ENCODE measurements at places on chromosomes 16 and 17.

DNA sequence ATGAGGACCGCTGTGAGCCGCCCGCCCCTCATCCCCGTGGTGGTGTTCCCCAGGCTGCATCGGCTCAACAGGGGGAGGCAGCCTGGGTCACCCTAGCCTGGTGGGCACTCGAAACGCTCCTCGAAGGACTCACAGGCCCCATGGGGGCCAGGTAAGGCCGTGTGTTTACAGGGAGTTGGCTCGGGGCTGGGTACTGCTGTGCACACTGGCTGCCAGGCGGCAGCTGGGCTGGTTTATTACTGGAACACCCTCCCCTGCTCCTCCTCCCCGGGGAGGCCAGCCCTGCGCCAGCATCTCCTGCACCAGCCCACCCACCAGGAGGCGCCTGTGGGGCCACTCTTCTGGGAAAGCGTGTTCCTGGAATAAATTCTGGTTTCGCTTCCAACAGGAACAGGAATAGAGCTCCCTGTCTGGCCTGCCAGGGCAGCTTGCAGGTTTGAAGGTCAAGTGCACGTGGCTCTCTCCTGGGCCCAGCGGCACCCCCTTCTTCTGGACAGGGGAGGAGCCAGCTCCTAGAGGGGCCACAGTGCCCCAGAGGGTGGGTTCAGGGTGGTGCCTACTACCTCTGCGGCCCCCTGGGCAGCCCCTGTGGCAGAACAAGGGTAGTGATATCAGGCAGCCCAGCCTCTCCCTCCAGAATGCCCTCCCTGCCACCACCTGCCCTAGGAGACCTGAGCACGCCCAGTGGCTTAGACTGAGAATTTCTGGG is 11.3 kb downstream of the MCRIP1 start:
- peak; percentile 48 for DNase-seq

GRCh38 chr17:75514919-75515495 is 330 bp downstream of the CASKIN2 start:
- DNase-seq = no peak

- DNase-seq = no peak
Measured at GRCh38 chr17:72945473-72945872, 147.0 kb downstream of the SLC39A11 start.

DNA sequence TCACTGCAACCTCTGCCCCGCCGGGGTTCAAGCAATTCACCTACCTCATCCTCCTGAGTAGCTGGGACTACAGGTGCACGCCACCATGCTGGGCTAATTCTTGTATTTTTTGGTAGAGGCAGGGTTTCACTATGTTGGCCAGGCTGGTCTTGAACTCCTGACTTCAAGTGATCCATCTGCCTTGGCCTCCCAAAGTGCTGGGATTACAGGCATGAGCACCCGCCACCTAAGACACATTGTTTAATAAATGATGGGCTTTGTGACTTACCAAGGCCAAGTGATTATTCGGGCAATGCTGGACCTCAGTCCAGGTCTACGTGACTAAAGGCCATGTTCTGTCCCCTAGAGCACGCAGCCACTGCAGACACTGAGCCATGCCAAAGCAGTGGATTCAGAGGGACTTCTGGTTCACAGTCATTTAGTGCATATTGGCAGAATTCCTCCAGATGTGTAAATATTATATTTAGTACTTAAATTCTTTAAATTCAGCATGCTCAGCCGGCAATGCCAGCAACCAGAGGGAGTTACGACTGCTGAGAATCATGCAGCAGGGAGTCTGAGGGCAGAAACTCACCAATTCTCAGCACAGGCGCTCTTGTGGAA is 4.8 kb upstream of the ERCC4 start:
- no peak for DNase-seq
